ENCODE measurements at places on chromosomes 7 and 10.

- no peak for DNase-seq
Observed at GRCh38 chr7:72190919-72191318, 221.2 kb downstream of the CALN1 start.

DNA sequence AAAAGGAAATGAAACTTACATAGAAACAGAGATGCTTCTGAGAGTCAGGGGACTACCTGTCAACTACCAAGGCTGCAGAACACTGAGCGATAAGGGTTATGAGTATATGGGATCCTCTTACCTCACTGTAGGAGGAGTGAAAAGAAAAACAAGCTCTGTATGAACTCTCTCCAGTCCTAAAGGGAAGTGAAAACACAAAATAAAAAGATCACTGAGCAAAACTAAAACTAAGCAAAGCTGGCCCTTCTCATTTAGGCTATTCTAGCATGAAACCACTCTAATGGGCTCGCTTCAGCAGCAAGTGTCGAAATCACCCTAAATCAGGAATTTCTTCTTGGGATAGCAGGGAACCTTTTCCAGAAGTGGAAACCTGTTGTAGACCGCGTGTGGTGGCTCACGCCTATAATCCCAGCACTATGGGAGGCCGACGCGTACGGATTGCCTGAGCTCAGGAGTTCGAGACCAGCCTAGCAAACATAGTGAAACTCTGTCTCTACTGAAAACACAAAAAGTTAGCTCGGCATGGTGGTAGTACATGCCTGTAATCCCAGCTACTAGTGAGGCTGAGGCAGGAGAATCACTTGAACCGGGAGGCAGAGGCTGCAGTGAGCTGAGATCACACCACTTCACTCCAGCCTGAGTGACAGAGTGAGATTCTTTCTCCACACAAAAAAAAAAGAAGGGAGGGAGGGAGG, 27.0 kb downstream of the DCLRE1C start:
- peak; percentile 83 for DNase-seq

- DNase-seq: no peak
Observed at GRCh38 chr10:34889004-34889869, 74.1 kb upstream of the PARD3 start.

- DNase-seq: no peak
Observed at GRCh38 chr7:134618756-134619530, 27.7 kb upstream of the BPGM start.

GRCh38 chr10:70122742-70123141, 9.9 kb downstream of the AIFM2 start:
- DNase-seq: no peak

DNA sequence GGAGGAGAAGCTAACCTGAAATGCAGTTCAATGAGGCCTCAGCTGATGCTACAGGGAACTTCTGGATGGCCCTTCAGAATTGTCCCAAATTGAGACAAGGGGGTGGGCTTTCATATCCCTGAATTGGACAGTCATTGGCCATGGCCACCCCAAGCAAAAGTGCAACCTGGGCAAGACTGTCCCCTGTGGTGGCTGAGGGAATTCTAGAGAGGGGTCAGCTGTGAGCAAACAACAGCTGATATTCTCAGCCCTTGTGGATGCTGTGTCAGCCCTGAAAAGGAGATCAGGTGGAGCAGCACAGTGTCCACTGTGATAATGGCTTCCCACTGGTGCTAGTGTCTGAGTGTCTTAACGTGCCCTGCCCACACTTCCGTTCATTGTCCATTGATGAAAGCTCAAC, 76.6 kb downstream of the SLC16A9 start:
- DNase-seq: no peak

DNA sequence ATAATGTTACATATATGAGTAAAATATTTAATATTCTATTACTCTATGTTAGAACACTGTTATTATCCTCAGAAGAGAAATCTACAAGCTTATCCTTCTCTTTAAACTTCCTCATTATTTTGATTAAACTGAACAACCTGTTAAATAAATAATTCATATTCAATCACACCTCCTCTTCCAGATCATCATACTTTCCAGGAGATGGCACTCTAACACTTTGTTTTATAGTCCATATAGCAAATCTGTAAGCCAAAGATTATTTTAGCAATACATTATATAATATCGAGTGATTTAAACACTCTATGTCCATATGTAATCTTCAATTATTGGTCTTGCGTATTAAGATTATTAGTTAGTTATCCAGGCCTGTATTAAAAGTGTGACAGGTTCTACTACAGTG, 694.1 kb downstream of the ANKRD7 start:
- DNase-seq: no peak

GRCh38 chr7:131568970-131569369, 12.5 kb upstream of the PODXL start:
- DNase-seq: no peak

DNA sequence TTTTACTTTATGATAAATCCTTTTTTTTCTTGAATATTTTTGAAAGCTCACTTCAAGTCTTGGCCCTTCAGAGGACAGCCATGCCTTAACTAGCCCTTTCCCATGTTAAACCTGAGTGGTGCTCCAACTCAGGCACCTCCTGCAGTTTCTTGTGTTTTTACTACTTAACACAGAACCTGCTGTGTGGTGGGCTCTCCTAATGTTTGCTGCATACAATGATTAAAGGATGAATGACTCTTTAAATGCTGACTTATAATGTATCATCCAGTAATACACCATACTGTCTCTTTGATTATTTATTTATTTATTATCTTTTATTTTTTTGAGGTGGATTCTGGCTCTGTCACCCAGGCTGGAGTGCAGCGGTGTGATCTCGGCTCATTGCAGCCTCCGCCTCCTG, 179.4 kb downstream of the SEMA3E start:
- DNase-seq: no peak

GRCh38 chr7:112079673-112080072, 126.5 kb downstream of the DOCK4 start:
- DNase-seq: no peak
